IMR-90 (cell line): ENCODE measurements at places on chromosomes 2 and 18. TPM values are rescaled to one million over a fixed set of nuclear protein-coding genes. Genes with fewer than 3 reads are reported as not detected.

The NAT8 gene
- not detected in 2 replicates for total RNA-seq

The SKOR2 gene
- not detected in 2 replicates for total RNA-seq

The RMC1 gene
- 13.9 and 14.2 TPM in 2 replicates for total RNA-seq

The WDSUB1 gene
- 5.0 and 5.2 TPM in 2 replicates for total RNA-seq

The SLC9A4 gene
- total RNA-seq, result not detected in 2 replicates

The COLEC12 gene
- 1.7 and 2.3 TPM in 2 replicates for total RNA-seq

The EN1 gene
- not detected in 2 replicates for total RNA-seq

The OR6B2 gene
- total RNA-seq, result not detected in 2 replicates

The SLC8A1 gene
- 57.0 and 86.1 TPM in 2 replicates for total RNA-seq

The MYL1 gene
- not detected in 2 replicates for total RNA-seq

The CAPN14 gene
- total RNA-seq, result under 0.01 TPM in 2 replicates

The PAX3 gene
- total RNA-seq, result not detected in 2 replicates

The TFPI gene
- total RNA-seq, result 83.0 and 93.9 TPM in 2 replicates

The TBR1 gene
- not detected in 2 replicates for total RNA-seq

The HTR2B gene
- total RNA-seq, result 0.56 and 0.72 TPM in 2 replicates

The ZSCAN30 gene
- 16.9 and 17.7 TPM in 2 replicates for total RNA-seq

The MYO3B gene
- not detected in 2 replicates for total RNA-seq

The RSAD2 gene
- not detected in 2 replicates for total RNA-seq

The GPR39 gene
- 7.2 and 9.0 TPM in 2 replicates for total RNA-seq

The GTF3C2 gene
- total RNA-seq, result 23.1 and 25.5 TPM in 2 replicates

The ELOA2 gene
- not detected in 2 replicates for total RNA-seq

The MROH2A gene
- not detected in 2 replicates for total RNA-seq

The NCKAP5 gene
- 3.9 and 5.3 TPM in 2 replicates for total RNA-seq

The KCTD1 gene
- total RNA-seq, result 4.7 and 5.0 TPM in 2 replicates

The OTOS gene
- total RNA-seq, result not detected in 2 replicates

The RNF125 gene
- under 0.01 TPM in 2 replicates for total RNA-seq

The GKN2 gene
- total RNA-seq, result not detected in 2 replicates

The SIX2 gene
- not detected in 2 replicates for total RNA-seq

The TXNDC2 gene
- under 0.01 and 0.18 TPM in 2 replicates for total RNA-seq

The ALPG gene
- total RNA-seq, result not detected in 2 replicates

The PDE1A gene
- total RNA-seq, result 0.83 and 0.90 TPM in 2 replicates

The MYL12A gene
- total RNA-seq, result 580 and 743 TPM in 2 replicates

The RAB31 gene
- total RNA-seq, result 26.9 and 28.9 TPM in 2 replicates

The MIB1 gene
- 80.1 and 83.6 TPM in 2 replicates for total RNA-seq

The STON1 gene
- total RNA-seq, result 5.7 and 6.9 TPM in 2 replicates
